Prostate gland (tissue), 2 donors: ENCODE measurements at places on chromosomes 1 and 21. TPM values are rescaled to one million over a fixed set of nuclear protein-coding genes. Genes with fewer than 3 reads are reported as not detected.

- no peaks in the 10 kb centered on the region for H3K27me3 ChIP-seq
- no peak for DNase-seq
- H3K27ac ChIP-seq: no peak overlapping the region
Measured at GRCh38 chr1:115412286-115412685, 74.2 kb upstream of the NGF start.

DNA sequence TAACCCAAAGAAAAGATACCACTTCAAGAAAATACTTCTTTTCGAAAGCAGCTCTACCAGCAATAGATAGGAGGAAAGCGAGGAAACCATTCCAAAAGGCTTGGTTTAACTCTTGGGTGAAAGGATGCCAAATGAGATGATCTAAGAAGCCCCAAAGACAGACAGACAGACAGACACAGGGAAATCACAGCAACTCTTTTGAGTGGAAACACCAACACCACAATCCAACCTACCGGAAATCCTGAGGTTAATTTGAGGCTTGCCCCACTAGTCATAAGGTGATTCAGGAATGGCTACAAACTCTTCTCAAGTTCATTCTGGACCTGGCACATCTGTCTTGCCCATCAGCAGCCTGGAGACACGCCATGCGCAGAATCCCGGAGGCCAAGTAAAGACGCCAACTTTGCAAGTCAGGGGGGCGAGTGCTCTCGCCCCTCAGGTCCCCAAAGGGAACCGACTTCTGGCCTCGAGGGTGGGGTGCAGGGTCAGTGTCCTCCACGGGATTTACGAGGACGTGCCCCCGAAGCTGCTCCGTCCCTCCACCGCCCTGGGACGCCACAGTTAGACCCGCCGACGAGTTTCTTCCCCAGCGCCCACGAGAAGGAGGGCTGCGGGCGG lies 778 bp downstream of the EVI5 start:
- peak overlapping the region; percentile 91 for H3K27ac ChIP-seq
- peak overlapping the region; percentile 93 for H3K4me3 ChIP-seq
- peaks cover 5% of the 10 kb centered on the region for H3K4me1 ChIP-seq
- DNase-seq: peak; percentile 20

GRCh38 chr1:180250883-180251509 lies 20.9 kb downstream of the LHX4 start:
- DNase-seq: no peak
- no peaks in the 10 kb centered on the region for H3K27me3 ChIP-seq
- H3K36me3 ChIP-seq: no peaks in the 10 kb centered on the region
- no peak overlapping the region for H3K4me3 ChIP-seq
- H3K27ac ChIP-seq: no peak overlapping the region

DNA sequence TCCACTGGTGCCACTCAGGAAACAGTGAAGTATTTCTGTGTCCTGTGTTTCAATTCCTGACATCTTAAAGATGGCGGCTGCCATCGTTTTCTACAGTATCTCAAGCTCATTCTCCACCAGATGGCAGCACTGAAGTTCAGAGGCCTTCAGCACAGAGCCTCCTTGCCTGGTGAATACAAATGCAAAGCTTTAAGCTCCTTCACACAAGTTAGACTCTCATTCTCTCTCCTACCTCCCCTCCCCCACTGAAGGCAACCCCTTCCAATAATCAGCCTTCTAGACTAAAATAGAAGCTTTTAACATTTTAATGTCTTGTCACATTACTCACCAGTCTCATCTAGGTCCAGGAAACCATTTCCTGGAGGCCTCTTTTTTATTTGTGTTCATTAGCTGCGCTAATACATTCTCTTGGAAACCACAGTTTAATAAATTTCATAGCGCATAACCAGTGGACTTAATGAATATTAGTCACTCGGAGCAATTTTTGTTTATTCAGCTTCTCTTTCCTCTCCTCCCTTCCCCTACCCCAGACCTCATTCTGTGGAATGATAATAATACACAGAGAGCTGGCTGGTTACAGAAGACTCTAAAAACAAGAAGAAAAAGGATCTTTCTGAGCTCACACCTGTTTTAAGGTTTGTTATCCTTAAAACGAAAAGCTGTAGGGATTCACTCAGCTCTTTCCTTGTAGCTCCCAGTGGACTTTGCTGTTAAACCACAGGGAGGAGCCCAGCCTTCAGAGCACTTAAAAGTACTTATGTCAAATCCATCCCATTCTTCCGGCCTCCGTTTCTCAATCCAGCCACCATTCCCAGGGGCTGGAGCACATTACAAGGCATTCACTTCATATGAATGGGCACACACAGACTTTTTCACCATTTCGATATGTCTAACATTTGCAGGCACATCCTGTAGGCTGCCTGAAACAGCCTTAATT lies 384.9 kb downstream of the HLX start:
- H3K4me1 ChIP-seq: no peaks in the 10 kb centered on the region
- no peak overlapping the region for H3K4me3 ChIP-seq
- H3K27ac ChIP-seq: no peak overlapping the region
- peak; percentile 22 for DNase-seq
- H3K27me3 ChIP-seq: no peaks in the 10 kb centered on the region

- no peaks in the 10 kb centered on the region for H3K27me3 ChIP-seq
- no peak for DNase-seq
- H3K4me1 ChIP-seq: no peaks in the 10 kb centered on the region
- no peak overlapping the region for H3K4me3 ChIP-seq
- no peak overlapping the region for H3K27ac ChIP-seq
Measured at GRCh38 chr21:31254131-31254530, 89.9 kb downstream of the TIAM1 start.

GRCh38 chr1:166350490-166350889 lies 183.7 kb upstream of the FAM78B start:
- H3K36me3 ChIP-seq: no peaks in the 10 kb centered on the region
- no peak overlapping the region for H3K4me3 ChIP-seq
- no peak overlapping the region for H3K27ac ChIP-seq

DNA sequence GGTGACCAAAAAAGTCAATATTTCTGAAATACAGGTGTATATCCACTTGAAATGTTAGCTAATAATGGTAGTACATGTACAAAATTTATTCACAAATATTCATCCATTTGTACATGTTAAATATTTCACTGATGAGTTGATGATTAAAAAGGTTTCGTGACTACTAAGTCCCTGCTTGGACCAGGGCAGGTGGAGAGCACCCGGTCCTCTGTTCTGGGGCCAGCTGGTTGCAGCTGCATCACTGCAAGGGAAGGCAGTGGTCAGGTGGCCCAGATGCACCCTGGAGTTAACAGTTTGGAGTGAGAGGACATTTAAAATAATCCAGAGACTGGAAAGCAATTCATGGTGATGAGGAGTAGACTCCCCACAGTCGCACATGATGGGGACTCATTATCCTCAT lies 141.2 kb downstream of the ZBTB18 start:
- DNase-seq: no peak
- H3K36me3 ChIP-seq: no peaks in the 10 kb centered on the region
- H3K27me3 ChIP-seq: no peaks in the 10 kb centered on the region
- H3K27ac ChIP-seq: no peak overlapping the region
- no peaks in the 10 kb centered on the region for H3K4me1 ChIP-seq
- H3K4me3 ChIP-seq: no peak overlapping the region

GRCh38 chr21:46207006-46207919 lies 21.3 kb downstream of the LSS start:
- H3K27ac ChIP-seq: no peak overlapping the region
- no peak overlapping the region for H3K4me3 ChIP-seq

GRCh38 chr1:75171876-75172275 lies 37.7 kb downstream of the LHX8 start:
- no peaks in the 10 kb centered on the region for H3K36me3 ChIP-seq
- H3K27me3 ChIP-seq: no peaks in the 10 kb centered on the region
- DNase-seq: no peak

DNA sequence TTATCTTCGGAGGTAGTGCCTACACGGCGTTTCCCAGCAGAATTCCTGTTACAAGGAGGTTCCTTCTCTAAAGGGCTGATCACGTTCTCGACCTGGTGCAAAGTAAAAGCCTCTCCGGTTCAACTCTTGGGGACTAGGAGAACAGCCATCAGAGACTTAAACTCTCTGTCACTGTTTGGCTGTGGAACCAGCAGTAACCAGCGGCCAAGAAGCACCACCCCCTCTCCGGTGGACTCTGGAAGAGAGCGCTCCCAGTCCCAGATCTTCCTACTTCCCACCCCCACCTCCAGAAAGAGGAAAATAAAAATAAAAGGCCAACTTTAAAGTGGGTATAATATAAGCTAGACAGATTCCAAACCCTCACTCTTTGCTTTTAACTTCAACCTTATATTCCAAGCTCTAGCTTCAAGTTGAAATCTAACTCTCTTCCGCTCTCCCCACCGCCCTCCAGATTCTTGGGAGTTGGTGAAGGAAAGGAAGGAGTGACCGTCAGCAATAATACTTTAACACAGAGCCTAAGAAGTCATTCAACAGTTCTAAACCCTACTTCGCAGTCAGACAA lies 2.9 kb downstream of the BRINP3 start:
- no peaks in the 10 kb centered on the region for H3K27me3 ChIP-seq
- peak overlapping the region; percentile 25 for H3K4me3 ChIP-seq
- peak overlapping the region; percentile 55 for H3K27ac ChIP-seq
- DNase-seq: no peak

DNA sequence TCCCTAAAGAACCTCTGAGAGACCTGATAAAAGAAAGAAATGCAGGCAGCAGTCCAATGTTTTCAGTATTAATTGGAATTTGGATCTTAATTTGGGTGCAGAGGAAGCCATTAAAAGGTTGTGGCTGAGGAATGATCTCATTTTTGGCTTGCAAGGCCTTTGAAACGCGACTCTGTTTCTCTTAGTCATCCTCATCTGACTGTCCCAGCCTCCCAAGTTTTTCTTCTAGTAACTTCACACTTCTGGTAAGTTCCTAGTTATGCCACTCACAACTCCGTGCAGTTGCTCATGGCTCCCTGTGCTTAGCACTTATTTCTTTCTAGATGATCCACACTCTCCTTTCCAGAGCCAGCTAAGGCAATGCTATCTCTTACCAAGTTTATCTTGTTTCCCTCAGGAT lies 147.4 kb upstream of the USP24 start:
- H3K27me3 ChIP-seq: no peaks in the 10 kb centered on the region
- H3K4me3 ChIP-seq: no peak overlapping the region
- no peak overlapping the region for H3K27ac ChIP-seq
- no peaks in the 10 kb centered on the region for H3K36me3 ChIP-seq
- no peaks in the 10 kb centered on the region for H3K4me1 ChIP-seq
- DNase-seq: no peak

DNA sequence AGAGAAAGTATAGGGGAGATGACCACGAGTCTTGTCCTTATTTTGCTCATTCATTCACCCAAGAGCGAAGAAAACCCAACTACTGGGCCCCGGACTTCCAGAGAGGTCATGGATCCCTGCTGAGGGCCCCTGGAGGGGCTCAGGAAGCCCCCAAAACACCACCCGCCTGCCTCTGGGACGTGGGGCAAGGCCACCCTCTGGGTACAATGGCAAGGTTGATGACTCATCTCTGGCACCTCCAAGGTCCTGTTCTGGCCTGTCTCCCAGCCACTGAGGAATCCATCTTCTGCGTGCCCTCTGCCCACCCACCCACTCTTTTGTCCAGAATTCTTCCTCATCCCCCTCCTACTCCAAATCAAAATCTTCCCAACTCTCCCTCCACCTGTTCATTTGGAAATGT lies 21.3 kb upstream of the PRDM15 start:
- no peak overlapping the region for H3K27ac ChIP-seq
- H3K4me1 ChIP-seq: no peaks in the 10 kb centered on the region
- H3K27me3 ChIP-seq: no peaks in the 10 kb centered on the region
- H3K4me3 ChIP-seq: no peak overlapping the region

GRCh38 chr21:45294509-45295291 lies 7.0 kb upstream of the POFUT2 start:
- H3K4me3 ChIP-seq: no peak overlapping the region
- peaks cover 2% of the 10 kb centered on the region for H3K27me3 ChIP-seq
- H3K36me3 ChIP-seq: no peaks in the 10 kb centered on the region
- DNase-seq: no peak
- peaks cover 8% of the 10 kb centered on the region for H3K4me1 ChIP-seq

Gene INTS11
- total RNA-seq: 97.3 TPM

Gene RAP1GAP
- 36.1 TPM for total RNA-seq

Gene LCE3E
- not detected for total RNA-seq

Gene MIXL1
- total RNA-seq: 1.1 TPM

Gene KIF26B
- 3.3 TPM for total RNA-seq

Gene CDC42BPA
- total RNA-seq: 76.9 TPM

Gene ADAM30
- total RNA-seq: 2.0 TPM
